DMS 273 treated with DMSO at 0.1 percent for 48 hours (cell line): ENCODE measurements at places on chromosomes 1 and 21.
A peak's percentile ranks its signal among the peaks of the same experiment; 100 is the strongest.

DNA sequence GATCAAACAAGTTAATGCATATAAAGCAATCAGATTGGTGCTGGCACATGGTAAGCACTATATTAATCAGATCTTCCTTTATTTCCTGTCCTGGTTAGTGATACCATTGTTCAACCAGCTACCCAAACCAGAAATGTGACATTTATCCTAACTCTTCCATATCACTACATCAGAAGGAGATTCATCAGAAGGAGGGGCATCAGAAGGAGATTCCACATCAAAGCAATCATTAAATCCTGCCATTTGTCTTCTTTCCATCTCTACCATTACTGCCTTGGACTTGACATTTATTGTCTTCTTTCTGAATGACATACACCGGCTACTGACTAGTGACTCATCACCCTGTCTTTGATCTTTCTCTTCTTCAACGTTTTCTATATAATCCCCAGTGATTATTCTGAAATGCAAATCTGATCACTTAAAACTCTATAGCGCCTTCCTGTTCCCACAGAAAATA is 75.0 kb downstream of the DNM3 start:
- no peak for DNase-seq

GRCh38 chr1:3482378-3482849 is 27.9 kb downstream of the ARHGEF16 start:
- no peak for DNase-seq

DNA sequence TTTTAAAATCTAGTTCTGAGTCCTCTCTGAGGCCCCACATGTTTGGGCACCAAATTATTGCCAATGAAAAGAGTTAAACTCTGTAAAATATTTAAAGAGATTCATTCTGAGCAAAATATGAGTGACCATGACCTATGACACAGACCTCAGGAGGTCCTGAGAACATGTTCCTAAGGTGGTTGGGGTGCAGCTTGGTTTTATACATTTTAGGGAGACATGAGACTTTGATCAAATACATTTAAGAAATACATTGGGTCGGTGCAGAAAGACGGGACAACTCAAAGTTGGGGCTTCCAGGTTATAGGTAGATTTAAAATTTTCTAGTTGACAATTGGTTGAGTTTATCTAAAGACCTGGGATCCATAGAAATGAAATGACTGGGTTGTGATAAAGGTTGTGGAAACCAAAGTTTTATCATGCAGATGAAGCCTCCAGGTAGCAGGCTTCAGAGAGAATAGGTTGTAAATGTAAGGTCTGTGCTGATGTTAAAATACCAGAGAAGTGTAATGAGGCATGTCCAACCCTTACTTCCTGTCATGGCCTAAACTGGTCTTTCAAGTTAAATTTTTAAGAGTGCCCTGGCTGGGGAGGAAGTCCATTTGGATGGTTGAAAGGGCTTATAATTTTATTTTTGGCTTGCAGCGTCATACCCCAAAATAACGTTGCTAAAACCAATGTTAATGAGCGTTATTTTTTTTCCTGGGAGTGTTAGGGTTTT is 274.9 kb downstream of the NUF2 start:
- no peak for DNase-seq

DNA sequence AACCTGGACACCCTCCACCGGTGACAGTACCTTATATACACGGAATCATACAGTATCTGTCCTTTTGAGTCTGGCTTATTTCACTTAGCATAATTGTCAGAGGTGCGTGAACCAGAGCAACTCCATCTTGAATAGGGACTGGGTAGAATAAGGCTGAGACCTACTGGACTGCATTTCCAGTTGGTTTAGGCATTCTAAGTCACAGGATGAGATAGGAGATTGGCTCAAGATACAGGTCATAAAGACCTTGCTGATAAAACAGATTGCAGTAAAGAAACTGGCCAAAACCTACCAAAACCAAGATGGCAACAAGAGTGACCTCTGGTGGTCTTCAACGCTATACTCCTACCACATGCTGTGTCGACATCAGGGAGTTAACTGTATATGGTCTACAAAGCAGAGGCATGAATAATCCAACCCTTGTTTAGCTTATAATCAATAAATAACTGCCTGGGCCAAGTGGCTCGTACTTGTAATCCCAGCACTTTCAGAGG is 1.4 kb upstream of the FDPS start:
- DNase-seq = peak; percentile 43

GRCh38 chr1:26531651-26532131 is 2.1 kb downstream of the RPS6KA1 start:
- no peak for DNase-seq

- no peak for DNase-seq
Observed at GRCh38 chr1:24856787-24857506, 73.1 kb downstream of the RUNX3 start.

GRCh38 chr21:31335957-31336738 is 7.9 kb downstream of the TIAM1 start:
- DNase-seq = no peak

DNA sequence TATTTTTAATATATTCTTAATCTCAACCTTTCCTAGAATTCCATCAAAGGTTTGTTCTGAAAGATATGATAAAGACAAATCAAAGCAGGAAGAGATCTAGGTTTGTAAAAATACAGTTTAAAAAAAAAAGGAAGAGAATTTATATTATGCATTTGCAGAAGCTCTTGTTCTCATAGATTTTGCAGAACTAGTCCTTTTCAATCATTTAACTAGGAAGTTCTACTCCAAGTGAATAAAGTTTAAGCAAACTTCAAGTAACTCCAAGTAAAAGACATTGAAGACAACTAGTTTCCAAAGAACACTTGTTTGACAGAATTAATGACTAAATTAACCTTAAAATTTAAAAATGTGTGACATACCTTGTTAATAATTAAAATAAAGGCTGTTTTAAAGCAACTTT is 55.9 kb downstream of the HNRNPR start:
- DNase-seq = no peak

- no peak for DNase-seq
Observed at GRCh38 chr1:20192364-20192763, 6.0 kb upstream of the PLA2G2C start.

- DNase-seq = no peak
Observed at GRCh38 chr1:10957133-10957532, 55.3 kb upstream of the TARDBP start.

GRCh38 chr1:36911561-36912364 is 122.6 kb downstream of the GRIK3 start:
- DNase-seq = no peak

DNA sequence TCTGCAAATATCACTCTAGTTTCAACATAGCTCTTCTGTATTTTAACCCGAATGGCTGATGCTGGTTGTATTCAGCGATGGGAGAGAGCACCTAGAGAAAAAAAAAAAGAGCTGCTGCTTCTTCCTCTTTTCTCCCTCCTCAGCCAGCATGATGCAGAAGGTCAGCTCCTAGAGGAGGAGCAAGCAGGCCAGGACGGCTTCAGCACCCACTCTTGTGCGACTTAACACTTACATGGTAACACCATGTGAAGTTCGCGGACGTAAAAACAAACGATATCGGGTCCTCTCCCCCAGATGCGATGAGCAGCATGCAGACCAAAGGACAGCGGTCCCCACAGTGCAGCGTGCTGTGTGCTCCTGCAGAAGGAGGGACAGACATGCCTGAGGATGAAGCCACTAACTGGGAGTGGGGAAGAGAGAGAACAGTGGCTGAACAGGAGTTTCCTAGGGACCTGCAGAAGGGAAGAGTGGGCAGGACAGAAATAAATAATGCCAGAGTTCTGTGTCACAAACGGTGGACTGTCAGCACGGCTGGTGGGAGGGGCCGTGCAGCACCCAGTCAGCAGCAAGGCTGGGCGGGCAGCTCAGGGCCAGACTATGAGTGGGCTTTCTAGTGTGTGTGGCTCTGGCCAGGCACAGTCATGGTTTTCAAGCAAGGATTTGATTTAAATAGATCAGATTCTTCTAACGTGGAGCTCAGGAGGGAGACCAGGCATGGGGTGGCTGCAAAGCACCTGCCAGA is 11.4 kb upstream of the B3GALT5 start:
- DNase-seq = no peak

DNA sequence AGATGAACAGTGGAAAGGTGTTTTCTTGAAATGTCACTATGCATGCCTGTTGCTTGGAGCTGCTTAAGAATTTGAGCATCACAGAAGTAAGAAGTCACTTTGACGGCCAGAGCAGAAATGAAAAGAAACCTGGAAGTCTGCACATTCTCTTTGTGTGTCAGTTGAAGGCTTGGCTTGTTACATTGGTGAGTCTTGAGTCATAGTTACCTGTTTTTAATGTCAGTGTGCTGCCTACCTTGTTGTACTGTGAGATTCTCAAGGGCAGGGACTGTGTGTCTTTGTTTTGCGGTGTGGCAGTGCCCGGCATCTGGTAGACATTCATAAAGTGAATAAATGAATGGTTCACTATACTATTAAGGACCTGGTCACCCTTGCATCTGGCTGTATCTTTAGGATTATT is 9.9 kb downstream of the OTUD3 start:
- DNase-seq = no peak

GRCh38 chr1:15100880-15101760 is 52.4 kb upstream of the TMEM51 start:
- no peak for DNase-seq

DNA sequence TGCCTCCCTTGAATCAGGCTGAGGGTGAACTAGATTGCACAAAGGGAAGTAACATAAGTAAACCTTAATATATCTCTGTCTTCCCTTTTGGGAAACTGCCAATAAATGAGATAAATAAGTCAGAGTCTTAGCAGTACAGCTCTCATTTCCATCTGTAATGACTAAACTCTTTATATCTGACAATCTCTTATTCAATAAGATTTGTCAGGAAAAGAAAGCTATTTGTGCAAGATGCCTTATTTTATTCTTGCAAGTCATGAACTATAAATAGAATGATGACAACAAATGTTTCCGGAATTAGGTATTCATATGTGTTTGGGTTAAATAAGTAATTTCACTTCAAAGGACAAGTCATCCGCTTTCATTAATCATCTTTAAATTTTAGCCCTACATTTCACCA is 229.2 kb downstream of the PTGER3 start:
- DNase-seq = no peak

- DNase-seq = no peak
Observed at GRCh38 chr1:26278303-26278702, 1.6 kb upstream of the SH3BGRL3 start.

GRCh38 chr1:38905985-38906384 is 24.6 kb upstream of the GJA9 start:
- DNase-seq = no peak

DNA sequence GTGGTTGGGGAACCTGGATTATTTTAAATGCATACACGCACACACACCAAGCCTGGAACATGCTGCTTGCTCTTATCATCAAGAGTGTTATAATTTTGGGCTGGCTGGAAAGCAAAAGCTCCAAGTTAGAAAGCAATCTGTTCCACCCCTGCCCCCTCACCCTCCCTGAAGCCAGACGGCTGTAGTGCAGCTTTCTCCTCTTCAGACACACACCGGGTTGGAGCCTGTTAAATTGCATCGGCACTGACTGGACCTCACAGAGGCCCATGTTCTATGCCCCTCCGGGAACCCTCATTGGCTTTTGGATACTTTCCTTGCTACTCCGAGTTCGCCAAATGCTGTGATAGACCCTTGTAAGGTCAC is 90.6 kb upstream of the KCNJ15 start:
- DNase-seq = peak; percentile 77

- no peak for DNase-seq
Observed at GRCh38 chr21:29413683-29414082, 115.0 kb downstream of the BACH1 start.

GRCh38 chr1:53608676-53609075 is 130.3 kb downstream of the GLIS1 start:
- DNase-seq = no peak

DNA sequence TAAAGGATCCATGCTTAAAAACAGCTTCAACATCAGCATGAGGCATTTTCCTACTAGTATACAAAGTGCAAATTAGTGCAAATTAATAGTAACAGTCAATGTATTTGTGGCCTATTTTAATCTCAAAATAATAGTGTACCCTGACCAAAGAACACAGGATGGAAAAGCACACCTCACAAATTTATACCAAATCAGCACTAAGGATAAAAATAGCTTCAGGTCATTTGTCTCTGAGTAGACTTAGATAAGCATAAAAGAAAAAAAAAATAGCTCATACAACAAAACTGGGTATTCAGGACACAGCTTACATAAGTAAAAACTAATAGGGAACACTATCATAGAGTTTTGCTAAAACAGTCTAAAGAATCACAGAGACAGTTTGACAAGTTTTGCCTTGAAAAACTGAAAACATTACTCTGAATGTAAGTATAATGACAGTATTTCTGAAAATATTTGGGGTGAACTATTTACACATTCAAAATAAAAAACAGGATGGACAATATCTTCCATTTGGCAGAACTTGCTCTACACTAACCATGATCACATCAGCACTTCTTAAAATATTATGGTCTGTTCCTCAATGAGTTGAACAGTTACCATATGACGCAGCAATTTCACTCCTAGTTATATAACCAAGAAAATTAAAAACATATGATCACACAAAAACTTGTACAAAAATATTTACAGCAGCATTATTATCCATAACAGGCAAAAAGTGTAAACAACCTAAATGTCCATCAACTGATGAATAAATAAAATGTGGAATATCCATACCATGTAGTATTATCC is 46.3 kb downstream of the RNF115 start:
- no peak for DNase-seq

GRCh38 chr1:238738892-238739291 is 647.5 kb upstream of the CHRM3 start:
- DNase-seq = no peak
